ENCODE measurements at places on chromosomes 11 and 22.

GRCh38 chr11:33867996-33868646, 23.8 kb downstream of the LMO2 start:
- no peak for DNase-seq

DNA sequence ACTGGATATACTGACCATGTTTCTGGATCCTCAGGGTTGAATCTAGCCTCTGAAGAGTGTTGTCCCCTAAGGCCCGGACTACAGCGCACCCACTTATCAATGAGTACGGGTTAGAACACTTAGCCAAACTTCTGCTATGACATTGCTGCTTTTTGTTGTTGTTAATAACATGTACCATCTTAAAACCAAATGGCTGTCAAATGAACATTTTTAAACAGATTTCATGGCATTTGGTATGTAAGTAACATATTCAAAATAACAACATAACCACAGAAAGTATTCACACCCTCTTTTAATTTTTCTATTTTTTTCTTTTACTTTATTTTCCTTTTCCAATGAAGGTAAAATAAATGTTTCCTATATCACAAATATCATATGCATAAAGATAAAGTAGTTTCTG, 1292.5 kb upstream of the TENM4 start:
- no peak for DNase-seq

DNA sequence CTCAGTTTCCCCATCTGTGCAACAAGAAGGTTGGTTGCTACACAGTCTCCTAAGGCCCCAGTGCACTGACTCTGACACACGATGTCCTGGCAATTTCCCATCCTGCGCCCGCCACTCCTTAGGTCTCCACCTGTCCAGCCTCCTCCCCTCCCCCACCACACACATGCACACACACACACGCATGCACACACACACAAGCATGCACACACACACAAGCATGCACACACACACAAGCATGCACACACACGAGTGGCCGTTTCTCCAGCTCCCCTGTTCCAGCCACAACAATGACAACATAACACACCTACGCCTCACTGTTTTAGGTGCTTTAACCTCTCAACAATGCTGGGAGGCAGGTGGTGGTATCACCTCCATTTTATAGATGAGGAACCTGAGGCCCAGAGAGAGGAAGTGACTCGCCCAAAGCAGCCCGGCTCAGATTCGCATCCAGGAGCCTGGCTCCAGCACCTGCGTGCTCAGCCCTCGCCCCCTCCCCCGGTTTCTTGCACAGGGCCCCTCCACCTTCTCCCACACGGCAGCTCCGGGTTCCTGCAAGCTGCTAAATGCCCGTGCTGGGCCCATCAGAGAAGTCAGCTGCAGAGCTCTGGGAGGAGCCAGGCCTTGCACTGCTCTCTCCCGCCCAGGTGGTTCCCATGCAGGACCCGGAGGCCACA, 13.0 kb downstream of the CYTH4 start:
- DNase-seq, result no peak

GRCh38 chr11:40130427-40130826, 1329.0 kb downstream of the LRRC4C start:
- no peak for DNase-seq

GRCh38 chr11:57120192-57120965, 61.4 kb upstream of the LRRC55 start:
- DNase-seq, result no peak

Measured in thyroid gland (tissue), 4 donors.